ENCODE measurements at places on chromosomes 6 and 20.

GRCh38 chr20:5393218-5393870 lies 76.6 kb upstream of the PROKR2 start:
- DNase-seq: no peak

DNA sequence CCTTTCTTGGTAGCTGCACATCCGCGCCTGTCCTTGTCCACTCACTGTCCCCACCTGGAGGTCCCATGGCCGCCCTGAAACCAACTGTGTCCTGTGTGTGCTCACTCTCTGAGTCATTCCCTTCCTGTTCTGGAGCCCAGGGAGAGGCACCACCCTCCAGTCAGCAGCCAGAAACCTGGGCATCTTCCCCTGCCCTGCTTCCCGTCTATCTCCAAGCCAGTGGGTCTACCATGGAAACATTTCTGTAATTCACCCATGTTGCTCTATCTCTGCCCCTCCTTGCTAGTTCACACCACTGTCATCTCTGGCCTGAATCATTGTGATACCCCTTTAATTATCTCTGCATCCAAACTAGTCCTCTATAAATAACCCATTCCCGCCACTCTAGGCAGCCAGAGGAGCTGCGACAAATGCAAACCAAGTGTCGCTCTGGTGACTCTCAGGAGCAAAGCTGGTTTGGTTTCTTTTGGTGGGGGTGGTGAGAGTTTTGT lies 28.8 kb upstream of the SYNJ2 start:
- no peak for DNase-seq

DNA sequence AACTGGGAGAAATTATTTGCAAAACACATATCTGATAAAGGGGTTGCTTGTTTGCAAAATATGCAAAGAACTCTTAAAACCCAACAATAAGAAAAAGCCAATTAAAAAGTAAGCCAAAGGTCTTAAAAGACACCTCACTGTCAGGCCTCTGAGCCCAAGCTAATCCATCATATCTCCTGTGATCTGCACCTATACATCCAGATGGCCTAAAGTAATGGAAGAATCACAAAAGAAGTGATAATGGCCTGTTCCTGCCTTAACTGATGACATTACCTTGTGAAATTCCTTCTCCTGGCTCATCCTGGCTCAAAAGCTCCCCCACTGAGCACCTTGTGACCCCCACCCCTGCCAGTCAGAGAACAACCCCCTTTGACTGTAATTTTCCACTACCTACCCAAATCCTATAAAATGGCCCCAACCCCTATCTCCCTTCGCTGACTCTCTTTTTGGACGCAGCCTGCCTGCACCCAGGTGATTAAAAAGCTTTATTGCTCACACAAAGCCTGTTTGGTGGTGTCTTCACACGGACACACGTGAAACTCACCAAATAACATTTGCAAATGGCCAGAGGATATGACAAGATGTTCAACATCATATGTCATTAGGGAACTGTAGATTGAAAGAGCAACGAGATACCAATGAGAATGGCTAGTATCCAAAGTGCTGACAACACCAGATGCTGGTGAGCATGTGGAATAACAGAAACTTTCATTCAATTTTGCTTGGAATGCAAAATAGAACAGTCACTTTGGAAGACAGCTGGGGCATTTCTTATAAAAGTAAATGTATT lies 565.0 kb upstream of the ADGRB3 start:
- DNase-seq: no peak

DNA sequence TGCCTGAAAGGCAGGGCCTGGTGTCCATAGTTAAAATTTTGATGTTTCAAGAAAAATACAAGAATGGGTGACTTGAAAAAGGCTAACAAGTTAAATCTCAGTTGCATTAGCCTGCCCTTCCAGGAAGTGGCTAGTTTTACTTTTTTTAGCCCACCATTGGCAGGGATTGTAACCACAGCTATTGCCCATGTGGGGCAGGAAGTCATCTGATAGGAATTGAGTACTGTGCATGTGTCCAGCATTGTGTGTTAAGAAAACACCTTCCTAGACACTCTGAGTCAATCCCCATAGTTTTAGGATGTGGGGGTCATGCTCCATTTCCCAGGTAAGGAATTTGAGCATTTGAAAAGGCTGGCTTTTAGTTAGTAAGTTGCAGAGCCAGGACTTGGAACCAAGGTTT lies 26.9 kb downstream of the LYRM2 start:
- no peak for DNase-seq

Data from activated T-cell treated with anti-CD3 and anti-CD28 coated beads, Interleukin-2, amount 50 U/mL, for 1 hour (primary cell).